GM10248 (cell line): ENCODE measurements at places on chromosomes 6 and 20.
A peak's percentile ranks its signal among the peaks of the same experiment; 100 is the strongest.

DNA sequence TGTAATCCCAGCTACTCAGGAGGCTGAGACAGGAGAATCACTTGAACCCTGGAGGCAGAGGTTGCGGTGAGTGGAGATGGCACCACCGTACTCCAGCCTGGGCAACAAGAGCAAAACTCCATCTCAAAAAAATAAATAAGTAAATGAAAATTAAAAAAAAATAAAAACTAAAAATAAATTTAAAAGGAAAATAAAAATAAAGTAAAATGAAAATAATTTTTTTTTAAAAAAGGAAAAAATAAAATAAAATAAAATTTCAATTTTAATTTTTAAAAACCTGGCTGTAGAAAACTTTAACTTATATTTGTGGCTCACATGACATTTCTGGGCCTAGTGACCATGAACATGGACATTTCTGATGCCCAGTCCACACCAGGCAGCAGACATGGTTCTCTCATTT lies 16.1 kb downstream of the HCK start:
- no peak for DNase-seq

DNA sequence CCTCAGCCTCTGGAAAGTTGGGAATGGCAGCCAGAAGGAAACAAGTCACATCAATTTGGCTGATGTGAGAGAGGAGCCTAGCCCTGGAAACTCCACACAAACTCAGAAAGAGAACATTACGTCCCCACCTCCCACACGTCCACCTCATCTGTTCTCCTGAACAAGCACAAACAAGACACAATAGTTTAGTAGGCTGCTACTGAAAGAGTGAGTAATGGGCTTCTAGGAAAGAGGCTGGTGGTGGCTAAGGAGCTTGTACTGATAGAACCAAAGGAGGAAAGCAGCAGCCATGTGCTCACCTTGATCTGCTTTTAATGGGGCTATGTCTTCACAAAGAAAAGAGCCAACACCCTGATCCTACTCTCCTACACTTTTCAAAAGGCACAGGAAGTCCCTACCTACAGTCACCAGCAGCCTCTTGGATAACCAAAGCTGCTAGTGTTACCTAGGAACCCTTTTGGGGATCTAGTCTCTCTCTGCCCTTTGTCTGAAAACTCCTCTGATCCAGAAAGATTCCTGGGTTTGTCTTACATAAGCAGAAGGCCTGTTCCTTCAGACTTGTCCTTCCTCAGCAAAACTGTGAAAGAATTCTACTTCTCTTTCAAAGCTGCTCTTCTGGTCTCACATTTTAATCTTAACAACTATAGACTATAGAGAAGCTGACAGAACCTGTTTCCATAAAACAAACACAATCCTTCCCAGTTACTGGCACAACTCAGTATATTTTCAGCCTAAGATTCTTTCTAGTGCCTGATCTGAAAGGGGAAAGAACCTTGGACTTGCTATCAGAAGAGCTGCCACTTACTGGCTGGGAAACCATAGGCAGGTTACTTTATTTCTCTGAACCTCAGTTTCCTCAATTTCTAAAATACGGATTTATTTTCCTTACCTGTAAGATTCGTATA lies 3.1 kb downstream of the PLAGL2 start:
- DNase-seq, result peak; percentile 41

DNA sequence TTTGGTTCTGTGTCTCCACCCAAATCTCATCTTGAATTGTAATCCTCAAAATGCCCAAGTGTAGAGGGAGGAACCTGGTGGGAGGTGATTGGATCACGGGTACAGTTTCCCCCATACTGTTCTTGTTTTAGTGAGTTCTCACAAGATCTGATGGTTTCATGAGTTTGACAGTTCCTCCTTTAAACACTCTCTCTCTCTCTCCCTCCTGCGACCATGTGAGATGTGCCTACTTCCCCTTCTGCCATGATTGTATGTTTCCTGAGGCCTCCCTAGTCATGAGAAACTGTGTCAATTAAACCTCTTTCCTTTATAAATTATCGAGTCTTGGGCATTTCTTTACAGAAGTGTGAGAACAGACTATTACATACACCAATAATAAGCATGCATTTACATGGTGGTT lies 12.1 kb upstream of the EYS start:
- no peak for DNase-seq

DNA sequence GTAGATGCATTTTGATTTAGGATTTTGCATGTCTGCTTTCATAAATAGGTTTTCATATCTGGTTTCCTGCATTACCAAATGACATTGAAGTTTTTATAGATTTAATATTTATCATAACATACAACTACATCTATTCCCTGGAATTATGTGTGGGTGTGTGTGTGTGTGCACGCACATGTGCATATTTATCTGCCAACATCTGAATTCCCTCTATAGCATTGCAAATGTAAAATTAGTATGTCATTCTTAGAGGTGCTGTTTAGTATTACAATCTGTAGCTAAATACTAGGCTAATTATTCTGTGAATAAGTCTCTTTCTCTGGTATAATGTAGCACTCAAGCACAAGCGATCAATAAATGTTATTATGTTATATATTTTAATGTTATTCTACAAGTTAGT lies 477.9 kb upstream of the FLRT3 start:
- DNase-seq, result no peak

DNA sequence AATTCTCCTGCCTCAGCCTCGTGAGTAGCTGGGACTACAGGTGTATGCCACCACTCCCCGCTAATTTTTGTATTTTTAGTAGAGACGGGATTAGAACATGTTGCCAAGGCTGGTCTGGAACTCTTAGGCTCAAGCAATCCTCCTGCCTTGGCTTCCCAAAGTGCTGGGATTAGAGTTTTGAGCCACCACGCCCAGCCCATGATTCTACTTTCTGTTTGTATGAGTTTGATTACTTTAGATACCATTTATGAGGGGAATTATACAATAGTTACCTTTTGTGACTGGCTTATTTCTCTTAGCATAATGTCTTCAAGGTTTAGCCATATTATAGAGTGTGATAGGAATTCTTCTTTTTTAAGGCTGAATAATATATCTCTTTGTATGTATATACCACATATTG lies 555.4 kb upstream of the FLRT3 start:
- DNase-seq, result no peak

- no peak for DNase-seq
Observed at GRCh38 chr6:113758826-113759574, 98.1 kb upstream of the MARCKS start.

- no peak for DNase-seq
Observed at GRCh38 chr20:12504779-12505178, 504.0 kb upstream of the SPTLC3 start.

GRCh38 chr6:13234130-13234529 lies 94.2 kb downstream of the TBC1D7 start:
- DNase-seq, result no peak

DNA sequence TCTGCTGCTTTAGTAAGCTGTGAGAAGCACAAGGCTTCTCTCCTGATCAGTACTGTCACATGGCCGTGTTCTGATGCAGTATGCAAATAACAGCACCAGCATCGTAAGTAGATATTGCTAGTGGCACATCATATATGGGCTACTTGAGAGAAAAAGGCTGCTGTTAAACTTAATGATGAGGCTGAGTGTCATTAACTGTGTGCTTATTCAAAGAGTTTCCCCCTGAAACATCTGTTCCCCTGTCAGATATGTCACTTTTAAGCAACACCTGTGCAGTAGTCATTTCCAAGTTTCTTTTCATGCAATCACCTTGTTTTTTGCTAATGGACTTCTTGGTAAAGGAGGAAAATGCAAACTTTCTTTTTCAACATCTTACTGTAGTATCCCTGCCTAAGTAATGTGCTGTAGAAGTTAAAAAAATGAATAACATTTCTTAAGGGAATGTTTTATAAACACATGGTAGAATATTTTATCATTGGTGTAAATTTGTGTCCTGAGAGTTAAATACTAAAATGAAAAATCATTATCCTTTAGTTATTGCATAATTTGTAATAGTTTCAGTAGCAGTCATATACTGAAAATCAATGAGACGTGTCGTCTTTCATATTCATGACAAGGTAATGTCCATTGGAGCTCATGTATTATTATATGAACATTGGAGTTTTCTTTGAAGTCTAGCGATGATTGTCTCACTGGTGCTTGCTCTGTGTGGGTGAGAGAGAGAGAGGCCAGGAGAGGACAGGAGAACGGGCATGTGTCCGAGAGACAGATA lies 366.3 kb downstream of the CDKAL1 start:
- peak; percentile 44 for DNase-seq

DNA sequence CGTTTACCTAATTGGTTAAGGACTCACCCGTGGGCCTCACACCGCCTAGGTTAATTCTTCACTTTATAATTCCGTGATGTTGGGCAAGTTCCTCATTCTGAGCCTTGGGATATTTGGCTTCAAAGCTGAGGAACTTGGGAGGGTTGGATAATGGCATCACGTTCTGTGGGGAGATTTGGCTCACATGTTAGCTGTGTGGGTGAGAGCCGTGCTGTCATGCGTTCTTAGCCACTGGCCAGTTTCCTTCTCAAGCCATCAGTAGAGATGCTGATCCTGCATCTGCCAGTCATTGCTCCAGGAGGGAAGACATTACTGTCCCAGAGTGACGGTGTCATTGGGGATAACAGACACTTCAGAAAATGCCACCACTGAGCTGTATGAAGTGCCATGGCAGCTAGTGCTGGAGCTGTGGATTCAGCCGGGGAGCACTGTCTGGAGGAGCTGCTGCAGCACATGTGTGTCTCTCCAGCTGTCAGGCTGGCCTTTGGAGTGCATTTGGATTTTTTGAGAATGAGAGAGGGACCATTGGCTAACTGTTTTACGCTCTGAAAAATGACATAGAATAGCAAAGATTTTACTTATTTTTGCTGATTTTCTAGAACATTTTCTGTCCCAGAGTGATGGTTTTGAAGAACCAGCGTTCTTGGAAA lies 16.5 kb downstream of the IGF2R start:
- DNase-seq, result no peak

- no peak for DNase-seq
Observed at GRCh38 chr6:112044856-112045255, 9.0 kb upstream of the CCN6 start.

GRCh38 chr20:4275581-4276088 lies 260.3 kb upstream of the RNF24 start:
- no peak for DNase-seq

DNA sequence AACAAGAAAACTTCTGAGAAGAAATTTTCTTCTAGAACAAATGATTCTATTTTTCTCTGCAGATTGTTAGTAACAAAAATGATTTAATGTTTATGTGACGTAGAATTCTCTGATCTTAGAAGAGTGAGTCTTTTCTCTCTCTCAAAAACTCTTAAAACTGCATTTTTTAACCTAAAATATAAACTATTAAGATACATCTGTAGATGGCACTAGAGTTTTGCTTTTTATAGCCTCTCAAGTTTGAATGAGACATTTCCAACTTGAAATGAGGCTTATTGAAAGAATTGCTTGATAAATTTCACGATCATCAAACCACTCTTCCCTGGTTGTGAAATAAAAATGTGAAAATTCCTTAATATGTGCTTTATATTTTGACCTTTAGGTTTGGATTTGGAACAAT lies 53.8 kb downstream of the PHF3 start:
- no peak for DNase-seq

- no peak for DNase-seq
Observed at GRCh38 chr6:44472250-44472945, 84.9 kb downstream of the CDC5L start.

GRCh38 chr6:159110013-159110412 lies 59.2 kb upstream of the FNDC1 start:
- DNase-seq, result no peak

- DNase-seq, result no peak
Observed at GRCh38 chr6:45727228-45727627, 288.4 kb downstream of the CLIC5 start.

- peak; percentile 22 for DNase-seq
Observed at GRCh38 chr20:53941680-53942471, 128.5 kb downstream of the BCAS1 start.

DNA sequence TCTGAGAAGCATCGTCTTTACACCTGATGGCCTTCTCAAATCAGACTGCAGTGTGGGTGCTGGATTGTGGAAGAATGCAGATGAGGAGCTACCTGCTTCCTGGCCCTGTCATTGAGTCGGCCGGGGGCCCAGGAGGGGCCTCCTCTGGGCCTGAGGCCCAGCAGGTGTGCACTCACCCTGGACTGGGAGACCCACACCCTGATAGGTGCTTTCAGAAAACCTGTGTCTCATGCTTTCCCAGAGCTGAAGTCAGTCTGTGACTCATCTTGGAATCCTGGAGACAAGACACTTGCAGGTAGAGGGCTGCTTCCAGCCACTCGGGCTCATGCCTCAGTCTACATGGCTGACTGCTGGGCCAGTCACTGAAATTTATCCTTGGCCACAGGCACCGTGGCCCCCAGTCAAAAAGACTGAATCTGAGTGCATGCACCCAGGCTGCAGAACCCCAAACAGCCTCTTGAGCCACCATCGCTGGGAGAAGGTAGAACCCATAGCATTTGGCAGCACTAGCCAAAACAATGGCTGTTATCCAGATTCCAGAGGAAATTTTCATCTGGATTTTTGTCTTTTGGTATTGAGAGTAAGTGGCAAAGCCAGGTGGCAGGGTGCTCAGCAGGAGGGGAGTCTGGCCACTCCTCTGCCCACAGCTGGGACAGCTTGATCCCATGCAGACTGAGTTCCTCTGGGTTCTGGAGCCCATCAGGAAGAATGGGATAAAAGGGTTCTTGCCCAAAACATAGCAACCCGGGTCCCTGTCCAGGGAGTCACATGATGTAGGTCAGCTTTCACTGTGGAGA lies 182.0 kb upstream of the CST7 start:
- DNase-seq, result no peak

DNA sequence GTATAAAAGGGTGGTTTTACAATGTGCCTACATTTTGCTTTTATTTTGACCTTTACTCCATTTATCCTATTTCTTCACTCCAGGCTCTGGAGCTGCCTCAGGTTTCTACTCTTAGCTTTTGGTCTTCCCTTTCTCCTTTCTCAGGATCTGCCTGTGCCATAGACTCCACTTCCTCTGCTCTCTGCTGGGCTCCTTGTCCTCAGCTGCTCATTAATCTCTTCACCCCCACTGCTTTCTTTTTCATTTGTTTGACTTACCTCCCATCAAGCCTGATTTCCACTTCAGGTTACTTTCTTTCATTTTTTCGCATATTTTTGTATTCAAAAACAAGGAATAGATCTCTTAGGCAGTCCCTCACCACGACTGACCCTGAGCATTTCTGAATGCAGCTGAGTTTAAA lies 106.8 kb downstream of the COL19A1 start:
- DNase-seq, result no peak

- no peak for DNase-seq
Observed at GRCh38 chr20:50292591-50293283, 102.1 kb downstream of the CEBPB start.

DNA sequence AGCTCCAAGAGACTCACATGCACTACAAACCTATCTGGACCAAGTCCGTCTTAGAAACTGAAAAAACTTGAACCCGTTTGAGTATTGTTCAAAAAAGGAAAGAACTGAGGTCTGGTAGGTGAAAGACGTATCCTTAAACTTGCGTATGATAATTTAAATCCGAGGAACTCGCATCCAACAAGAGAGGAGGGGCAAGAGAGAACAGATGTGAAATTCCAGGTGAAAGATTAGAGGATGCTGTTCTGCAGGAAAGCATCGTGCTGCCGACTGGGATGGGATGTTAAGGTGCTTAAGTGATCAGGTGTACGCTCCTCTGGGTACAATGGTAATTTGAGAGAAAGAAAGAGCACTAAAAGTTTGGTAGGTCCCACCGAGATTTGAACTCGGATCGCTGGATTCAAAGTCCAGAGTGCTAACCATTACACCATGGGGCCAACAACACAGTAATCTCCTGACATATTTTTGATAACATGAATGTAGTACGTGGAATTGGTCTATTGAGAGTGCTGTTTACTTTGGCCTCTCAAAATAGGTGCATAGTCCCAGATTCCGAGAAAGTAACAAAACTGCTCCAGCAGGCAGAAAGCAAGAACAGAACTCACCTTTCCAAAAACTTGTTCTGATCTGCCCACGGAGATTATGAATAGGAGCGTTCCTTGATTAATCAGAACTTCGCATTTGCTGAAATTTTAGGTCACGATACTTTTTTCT lies 53.5 kb upstream of the BTN3A2 start:
- no peak for DNase-seq
